ENCODE measurements at places on chromosomes 16 and 17.

DNA sequence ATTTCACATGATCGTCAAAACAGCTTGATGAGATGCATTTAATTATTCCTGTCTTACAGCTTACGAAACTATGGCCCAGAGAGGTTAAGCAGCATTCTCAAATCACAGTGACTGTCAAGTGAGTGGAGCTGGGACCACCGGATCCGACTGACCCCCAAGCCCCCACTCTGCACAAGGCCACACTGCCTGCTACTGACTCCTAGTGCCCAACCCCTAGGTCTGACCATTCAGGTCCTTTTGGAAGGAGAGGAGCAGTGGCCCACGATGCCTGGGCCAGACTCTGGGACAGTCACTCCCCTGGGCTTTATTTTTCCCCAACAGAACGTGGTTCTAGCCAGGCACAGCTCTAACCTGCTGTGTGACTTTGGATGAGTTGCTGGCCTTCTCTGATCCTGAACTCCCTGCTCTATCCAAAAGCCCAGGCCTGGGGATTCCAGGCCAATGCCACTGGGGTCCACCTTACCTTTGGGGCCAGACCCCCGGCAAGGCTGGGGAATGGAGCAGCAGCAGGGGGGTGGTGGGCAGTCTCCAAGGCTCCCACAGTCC is 9.9 kb downstream of the TSPOAP1 start:
- DNase-seq, result no peak

- DNase-seq, result no peak
These were observed 43.4 kb upstream of the SLC38A10 start for GRCh38 chr17:81338274-81339190.

DNA sequence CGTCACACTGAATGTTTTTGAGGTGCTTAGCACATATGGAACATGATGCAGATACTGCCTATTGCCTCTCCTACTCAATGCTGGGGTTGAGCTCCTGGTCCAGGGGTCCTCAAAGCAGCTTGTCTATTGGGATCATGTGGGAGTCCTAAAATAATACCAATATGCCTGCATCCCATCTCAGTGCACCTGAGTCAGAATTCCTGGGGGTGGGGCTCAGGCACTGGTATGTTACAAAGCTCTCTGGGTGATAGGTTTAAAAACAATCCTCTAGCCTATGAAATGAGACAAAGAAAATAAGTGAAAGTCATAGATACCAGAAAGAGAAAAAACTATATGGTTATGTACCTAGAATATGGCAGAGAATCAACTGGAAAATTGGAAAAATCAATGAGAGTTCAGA is 156.6 kb upstream of the NLRP1 start:
- DNase-seq, result no peak

GRCh38 chr16:55037046-55037445 is 106.4 kb downstream of the IRX5 start:
- DNase-seq, result no peak

Data from T-helper 17 cell (primary cell).